Transverse colon (tissue), 4 donors: ENCODE measurements at places on chromosomes 5 and 9. TPM values are rescaled to one million over a fixed set of nuclear protein-coding genes. Genes with fewer than 3 reads are reported as not detected.

DNA sequence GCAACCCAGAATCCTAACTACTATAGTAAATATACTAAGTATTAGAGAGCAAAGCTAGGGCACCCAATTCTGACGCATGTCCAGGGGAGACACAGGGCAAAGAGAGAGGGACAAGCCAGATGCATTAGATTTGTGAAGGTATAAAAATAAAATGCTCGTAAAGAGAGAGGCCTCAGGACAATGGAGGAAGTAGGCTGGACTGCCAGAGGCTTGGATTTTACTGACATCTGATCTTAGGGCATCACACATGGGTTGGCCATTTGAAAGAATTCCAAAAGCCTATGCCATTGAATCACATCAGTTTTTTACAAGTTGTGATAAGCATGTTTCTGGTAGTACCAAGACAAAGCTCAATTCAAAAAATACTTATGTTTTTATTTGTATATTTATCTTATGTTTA lies 149.3 kb upstream of the MSX2 start:
- H3K36me3 ChIP-seq = no peaks in the 10 kb centered on the region
- H3K27ac ChIP-seq = no peak overlapping the region
- DNase-seq = no peak
- no peaks in the 10 kb centered on the region for H3K27me3 ChIP-seq

- no peak overlapping the region for H3K27ac ChIP-seq
- H3K36me3 ChIP-seq = no peaks in the 10 kb centered on the region
- no peak for DNase-seq
Measured at GRCh38 chr5:53545744-53546143, 14.7 kb upstream of the NDUFS4 start.

DNA sequence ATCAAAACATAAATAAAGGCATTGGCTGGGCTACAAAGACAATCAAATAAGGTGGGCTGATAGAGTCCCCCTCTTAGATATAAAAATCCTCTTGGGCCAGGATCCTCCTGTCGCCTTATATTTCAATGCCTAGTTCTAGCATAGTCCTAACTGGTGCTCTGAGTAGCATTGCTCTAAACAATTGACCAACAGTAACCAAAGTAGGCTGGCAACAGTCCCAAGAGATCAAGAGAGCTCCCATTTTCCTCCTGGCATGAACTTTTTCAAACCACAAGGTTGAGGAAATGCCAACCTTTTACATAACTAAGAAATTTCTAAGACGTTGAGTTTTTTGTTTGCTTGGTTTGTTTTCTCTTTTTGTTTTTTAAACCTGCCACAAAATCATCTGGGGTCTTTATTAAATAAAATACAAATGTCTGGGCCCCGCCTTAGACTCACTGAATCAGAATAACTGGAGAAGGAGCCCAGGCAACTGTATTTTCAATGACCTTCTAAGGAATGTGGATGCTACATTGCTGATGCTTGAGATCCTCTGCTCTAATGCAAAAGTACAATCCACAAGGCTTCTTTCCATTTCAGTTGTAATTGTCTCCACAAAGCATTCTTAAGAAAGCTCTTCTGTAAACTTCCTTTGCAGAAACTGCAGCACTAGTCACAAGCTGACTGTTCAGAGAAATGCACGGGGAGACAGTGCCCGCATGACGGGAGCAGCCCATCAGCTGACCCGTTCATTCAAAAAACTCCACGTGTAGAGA lies 2.9 kb downstream of the SLC45A2 start:
- no peaks in the 10 kb centered on the region for H3K4me1 ChIP-seq
- H3K36me3 ChIP-seq = no peaks in the 10 kb centered on the region
- no peaks in the 10 kb centered on the region for H3K27me3 ChIP-seq
- H3K4me3 ChIP-seq = no peak overlapping the region
- H3K27ac ChIP-seq = no peak overlapping the region
- DNase-seq = no peak

GRCh38 chr5:145660897-145661640 lies 174.1 kb downstream of the PRELID2 start:
- no peaks in the 10 kb centered on the region for H3K27me3 ChIP-seq
- no peak for DNase-seq
- H3K27ac ChIP-seq = no peak overlapping the region
- H3K4me1 ChIP-seq = peaks cover 13% of the 10 kb centered on the region
- no peaks in the 10 kb centered on the region for H3K36me3 ChIP-seq

- no peaks in the 10 kb centered on the region for H3K27me3 ChIP-seq
- H3K27ac ChIP-seq = no peak overlapping the region
- H3K4me3 ChIP-seq = no peak overlapping the region
- H3K36me3 ChIP-seq = no peaks in the 10 kb centered on the region
Measured at GRCh38 chr5:73781107-73781768, 155.2 kb downstream of the ARHGEF28 start.

DNA sequence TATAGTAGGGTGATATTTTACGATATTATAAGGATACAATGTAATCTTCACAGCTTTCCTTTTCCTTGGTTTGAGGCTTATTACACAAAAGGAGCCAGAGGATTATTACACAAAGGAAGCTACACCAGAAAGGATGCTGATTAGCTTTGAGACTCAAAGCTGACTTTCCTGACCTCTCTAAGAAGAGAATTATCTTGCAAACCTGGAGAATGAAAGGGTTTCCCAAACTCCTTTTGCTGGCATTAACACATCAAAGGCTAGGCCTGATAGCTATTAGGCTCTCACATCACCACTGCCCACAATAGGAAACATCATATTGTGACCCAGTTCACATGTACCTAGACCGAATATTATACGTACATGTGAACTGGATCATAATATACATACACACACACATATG lies 34.2 kb upstream of the CHD1 start:
- no peak for DNase-seq
- no peaks in the 10 kb centered on the region for H3K36me3 ChIP-seq
- H3K4me1 ChIP-seq = peaks cover 3% of the 10 kb centered on the region
- H3K27me3 ChIP-seq = no peaks in the 10 kb centered on the region
- H3K4me3 ChIP-seq = no peak overlapping the region
- no peak overlapping the region for H3K27ac ChIP-seq

- H3K27ac ChIP-seq = no peak overlapping the region
- H3K36me3 ChIP-seq = no peaks in the 10 kb centered on the region
- no peak overlapping the region for H3K4me3 ChIP-seq
- H3K4me1 ChIP-seq = no peaks in the 10 kb centered on the region
- no peak for DNase-seq
Measured at GRCh38 chr5:108989761-108990392, 242.2 kb downstream of the FER start.

DNA sequence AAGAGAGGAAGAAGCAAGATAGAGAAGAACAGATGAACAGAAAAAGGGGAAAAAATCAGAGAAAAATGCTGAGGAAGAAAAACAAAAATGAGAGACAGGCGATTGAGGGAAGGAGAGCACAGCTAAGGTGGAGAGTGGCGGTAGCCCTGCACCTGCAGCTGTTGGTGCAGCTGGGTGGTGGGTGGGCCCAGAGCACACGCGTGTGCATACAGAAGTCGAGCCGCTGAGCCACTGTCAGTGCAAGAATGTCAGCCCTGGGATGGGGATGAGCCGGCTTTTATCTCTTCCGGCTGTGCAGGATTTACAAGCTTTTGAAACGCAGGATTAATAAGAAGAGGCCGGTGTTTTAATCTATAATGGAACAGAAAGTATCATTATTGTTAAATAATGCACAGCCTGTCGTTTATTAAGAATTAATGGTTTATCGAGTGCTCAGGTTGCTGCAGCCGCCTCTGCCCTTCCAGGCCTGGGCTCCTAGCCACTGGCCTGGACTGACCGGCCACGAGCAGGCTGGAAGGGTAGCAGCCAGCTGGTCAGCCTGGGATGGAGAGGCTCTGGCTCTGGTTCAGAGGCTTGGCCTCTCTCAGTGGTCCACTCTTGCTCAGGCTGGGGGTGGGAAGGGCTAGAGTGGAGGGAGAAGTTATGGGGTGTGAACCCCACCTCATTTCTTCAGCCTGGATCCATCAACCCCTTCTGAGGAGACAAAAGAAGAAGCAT lies 68.7 kb downstream of the PCDH1 start:
- H3K4me3 ChIP-seq = no peak overlapping the region
- no peaks in the 10 kb centered on the region for H3K36me3 ChIP-seq
- DNase-seq = no peak
- H3K4me1 ChIP-seq = no peaks in the 10 kb centered on the region

- H3K36me3 ChIP-seq = no peaks in the 10 kb centered on the region
- no peak for DNase-seq
- no peak overlapping the region for H3K27ac ChIP-seq
- H3K4me1 ChIP-seq = no peaks in the 10 kb centered on the region
- peaks cover 13% of the 10 kb centered on the region for H3K27me3 ChIP-seq
Measured at GRCh38 chr9:124079176-124079925, 67.8 kb downstream of the LHX2 start.

- no peak overlapping the region for H3K27ac ChIP-seq
- no peaks in the 10 kb centered on the region for H3K4me1 ChIP-seq
- no peaks in the 10 kb centered on the region for H3K27me3 ChIP-seq
- no peaks in the 10 kb centered on the region for H3K36me3 ChIP-seq
- DNase-seq = no peak
Measured at GRCh38 chr5:115396081-115396480, 99.6 kb upstream of the CCDC112 start.

DNA sequence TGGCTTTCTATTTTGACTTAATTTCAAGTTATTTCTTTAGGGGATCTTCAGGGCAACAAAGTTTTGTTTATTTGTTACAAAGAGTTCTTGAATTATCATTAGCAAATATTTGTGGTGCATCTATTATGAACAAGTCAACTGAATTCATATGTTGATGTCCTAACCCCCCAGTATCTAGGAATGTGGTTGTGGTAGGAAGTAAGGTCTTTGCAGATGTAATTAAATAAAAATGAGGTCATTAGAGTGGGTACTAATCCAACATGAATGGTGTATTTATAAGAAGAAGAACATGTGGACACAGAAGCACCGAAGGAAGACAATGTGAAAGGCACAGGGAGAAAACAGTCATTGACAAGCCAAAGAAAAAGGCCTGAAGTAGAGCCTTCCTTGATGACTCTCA lies 474.0 kb upstream of the DAB2 start:
- no peaks in the 10 kb centered on the region for H3K4me1 ChIP-seq
- H3K4me3 ChIP-seq = no peak overlapping the region
- DNase-seq = no peak
- no peaks in the 10 kb centered on the region for H3K27me3 ChIP-seq

Gene SLC36A2
- not detected for total RNA-seq

Gene ARL10
- total RNA-seq = 1.1 TPM

Gene IFNK
- not detected for total RNA-seq

Gene SMIM33
- total RNA-seq = not detected

Gene CORO2A
- 50.9 TPM for total RNA-seq

Gene PCDHB8
- total RNA-seq = not detected

Gene CTNND2
- not detected for total RNA-seq
